ENCODE measurements at places on chromosomes 3 and 15.

- no peak for DNase-seq
Observed at GRCh38 chr15:64930019-64930652, 18.4 kb downstream of the ANKDD1A start.

GRCh38 chr3:157405457-157405856, 31.2 kb upstream of the PTX3 start:
- DNase-seq: no peak

- DNase-seq: no peak
Observed at GRCh38 chr3:168714609-168715240, 619.0 kb upstream of the GOLIM4 start.

GRCh38 chr3:71360764-71361163, 222.8 kb downstream of the FOXP1 start:
- DNase-seq: no peak

Measured in putamen (tissue), 1 donor.